Activated T-helper 17 cell treated with anti-CD3 and anti-CD28 coated beads, Interleukin-2, amount 50 U/mL, for 72 hours (primary cell): ENCODE measurements at places on chromosomes 3 and 15. TPM values are rescaled to one million over a fixed set of nuclear protein-coding genes. Genes with fewer than 3 reads are reported as not detected.

DNA sequence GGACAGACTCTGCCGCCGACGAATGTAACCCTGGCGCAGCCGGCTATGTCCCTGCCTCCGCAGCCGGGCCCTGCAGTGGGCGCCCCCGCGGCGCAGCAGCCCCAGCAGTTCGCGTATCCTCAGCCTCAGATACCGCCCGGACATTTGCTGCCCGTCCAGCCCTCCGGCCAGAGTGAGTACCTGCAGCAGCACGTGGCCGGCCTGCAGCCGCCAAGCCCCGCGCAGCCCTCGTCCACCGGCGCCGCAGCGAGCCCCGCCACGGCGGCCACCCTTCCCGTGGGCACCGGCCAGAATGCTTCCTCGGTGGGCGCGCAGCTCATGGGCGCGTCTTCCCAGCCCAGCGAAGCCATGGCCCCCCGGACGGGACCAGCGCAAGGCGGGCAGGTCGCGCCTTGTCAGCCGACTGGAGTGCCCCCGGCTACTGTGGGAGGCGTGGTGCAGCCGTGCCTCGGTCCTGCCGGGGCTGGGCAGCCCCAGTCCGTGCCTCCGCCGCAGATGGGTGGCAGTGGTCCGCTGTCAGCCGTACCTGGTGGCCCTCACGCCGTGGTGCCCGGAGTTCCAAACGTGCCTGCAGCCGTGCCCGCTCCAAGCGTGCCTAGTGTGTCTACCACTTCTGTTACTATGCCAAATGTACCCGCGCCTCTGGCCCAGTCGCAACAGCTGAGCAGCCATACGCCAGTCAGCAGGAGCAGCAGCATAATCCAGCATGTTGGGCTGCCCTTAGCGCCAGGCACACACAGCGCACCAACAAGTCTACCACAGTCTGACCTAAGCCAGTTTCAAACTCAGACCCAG lies 2.4 kb downstream of the TSC22D2 start:
- peak; percentile 8 for ATAC-seq

DNA sequence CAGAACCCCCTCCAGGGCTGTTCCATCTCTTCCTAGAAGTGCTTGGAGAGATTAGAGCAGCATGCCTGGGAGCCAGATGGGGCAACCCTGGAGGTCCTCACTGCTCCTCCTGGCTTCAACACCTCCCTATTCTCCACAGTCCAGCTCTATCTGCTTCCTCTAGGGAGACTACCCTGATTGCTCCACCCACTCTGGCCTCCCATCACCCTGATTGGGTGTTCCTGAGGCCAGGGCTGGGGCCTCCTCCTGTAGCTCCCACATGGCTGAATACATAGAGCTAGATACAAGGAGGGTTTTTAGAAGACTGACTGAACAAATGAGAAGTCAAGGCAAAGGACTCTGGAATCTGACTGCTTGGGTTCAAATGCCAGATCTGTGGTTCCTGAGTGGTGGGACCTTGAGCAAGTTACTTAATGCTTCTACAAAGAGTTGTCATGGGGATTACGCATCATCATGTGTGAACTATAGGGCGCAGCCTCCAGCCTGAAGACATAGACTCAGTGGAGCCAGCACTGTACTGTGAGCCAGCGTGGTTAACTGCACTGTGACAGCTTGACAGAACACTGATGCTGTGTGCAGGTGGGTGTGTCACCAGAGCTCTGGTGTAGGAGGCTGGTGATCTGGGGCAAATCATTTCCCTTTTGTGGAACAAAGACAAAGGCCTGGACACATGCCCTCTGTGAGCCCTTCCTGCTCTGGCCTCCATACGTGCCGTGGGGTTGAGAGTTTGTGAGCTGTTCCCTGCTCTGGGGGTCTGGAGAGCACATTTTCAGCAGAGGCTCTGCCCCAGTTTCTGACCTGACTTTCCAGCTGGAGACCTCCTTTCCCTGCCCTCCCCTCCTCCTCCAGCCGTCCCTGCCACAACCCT lies 74.8 kb downstream of the SCN5A start:
- ATAC-seq: no peak

GRCh38 chr15:30929064-30929669 lies 25.5 kb downstream of the FAN1 start:
- ATAC-seq: no peak

DNA sequence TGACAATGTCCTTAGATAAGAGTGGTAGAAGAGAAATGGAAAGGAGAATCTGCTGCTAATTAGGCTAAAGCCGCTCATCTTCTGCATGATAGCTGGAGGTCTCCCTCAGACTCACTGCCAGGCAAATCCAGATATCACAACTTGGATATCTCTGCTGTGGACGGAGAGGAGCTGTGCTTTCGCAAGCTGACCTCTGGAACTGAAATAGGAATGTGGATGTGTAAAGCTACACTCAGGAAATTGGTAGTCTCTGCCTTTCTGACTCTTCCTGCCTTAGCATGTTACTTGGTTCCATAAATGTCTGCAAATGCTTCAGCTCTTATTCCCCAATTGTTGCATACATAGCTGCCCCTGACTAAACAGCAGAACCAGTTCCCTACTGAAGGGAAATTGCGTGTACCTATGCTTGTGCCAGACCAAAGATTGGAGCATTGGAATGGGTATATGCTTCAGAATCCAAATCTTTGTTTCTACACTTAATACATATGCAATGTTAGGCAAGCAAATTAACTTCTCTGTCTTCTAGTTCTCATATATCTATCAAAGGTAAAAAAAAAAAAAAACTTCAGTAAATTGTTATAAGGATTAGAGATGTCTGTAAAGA lies 74.7 kb upstream of the ROBO2 start:
- ATAC-seq: no peak

DNA sequence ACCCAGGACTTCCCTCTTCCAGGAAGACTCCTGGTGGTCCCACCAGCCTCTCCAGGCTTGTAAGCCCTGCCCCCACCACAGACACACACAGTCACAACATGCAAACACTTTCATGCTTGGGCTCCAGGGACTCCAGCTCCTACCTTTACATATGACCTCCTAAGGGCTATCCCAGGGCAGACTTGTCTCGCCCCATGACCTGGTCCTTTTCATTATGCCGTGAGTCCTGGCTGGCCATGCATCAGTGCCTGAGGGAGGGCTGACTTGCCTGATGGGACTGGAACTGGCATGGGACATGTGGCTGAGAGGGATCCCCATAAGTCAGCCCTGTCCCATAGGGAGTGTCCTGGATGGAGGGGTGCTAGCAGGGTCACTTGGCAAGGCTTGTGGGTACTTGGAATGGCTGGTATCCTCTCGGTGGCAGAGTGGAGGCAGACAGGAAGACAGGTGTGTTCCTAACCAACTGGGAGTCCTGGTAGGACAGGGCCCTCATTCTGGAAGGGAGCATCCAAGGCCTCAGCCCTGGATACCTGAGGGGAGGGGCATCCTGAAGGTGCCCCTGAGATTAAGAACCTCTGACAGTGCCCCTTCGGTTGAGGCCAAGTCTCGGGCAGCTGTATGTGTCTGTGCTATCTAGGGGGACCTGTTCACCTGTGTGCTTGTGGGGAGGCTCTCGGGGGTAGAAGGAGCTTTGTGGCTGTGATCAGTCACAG lies 540 bp upstream of the HHATL start:
- ATAC-seq: no peak

DNA sequence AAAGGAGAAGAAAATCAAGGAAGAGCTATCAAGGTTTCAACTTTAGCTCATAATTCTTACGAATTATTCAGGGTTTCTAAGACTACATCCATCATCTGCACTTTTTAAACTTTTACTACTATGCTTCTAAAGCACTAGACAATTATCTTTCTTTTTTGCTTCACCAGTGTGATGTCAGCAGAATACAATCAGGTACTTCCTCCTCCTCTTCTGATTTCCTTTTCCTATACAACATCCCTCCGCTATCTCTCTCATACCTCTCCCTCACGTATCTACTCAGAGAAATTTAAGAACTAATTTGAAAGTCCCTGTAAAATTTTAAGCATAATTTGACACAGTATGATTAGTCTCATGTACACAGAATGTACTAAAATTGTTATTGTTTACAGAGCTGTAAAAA lies 47.3 kb upstream of the USP50 start:
- no peak for ATAC-seq

The DCLK3 gene
- not detected for total RNA-seq

The BCL2A1 gene
- 32.7 TPM for total RNA-seq

The RETNLB gene
- not detected for total RNA-seq
